MCF 10A (cell line): ENCODE measurements at places on chromosomes 1 and 21. TPM values are rescaled to one million over a fixed set of nuclear protein-coding genes. Genes with fewer than 3 reads are reported as not detected.

GRCh38 chr1:32373996-32374592, 11.8 kb downstream of the TSSK3 start:
- no peaks in the 10 kb centered on the region for H3K27me3 ChIP-seq
- H3K4me3 ChIP-seq, result no peak overlapping the region
- no peak for DNase-seq
- H3K27ac ChIP-seq, result peak overlapping the region; percentile 21

DNA sequence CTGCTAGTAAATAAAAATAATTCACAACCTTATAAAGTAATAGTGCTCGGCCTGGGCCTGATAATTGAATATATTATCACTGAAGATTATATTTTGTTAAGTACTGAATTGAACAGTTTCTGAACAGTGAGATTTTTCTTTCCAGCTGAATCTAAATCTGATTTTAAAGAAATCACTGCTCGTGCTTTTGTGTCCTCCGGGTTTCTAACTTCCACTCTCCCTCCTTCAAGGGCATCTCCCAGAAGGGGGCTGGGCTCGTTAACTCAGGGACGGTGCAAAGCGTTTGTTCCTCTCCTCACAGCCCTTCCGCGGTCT, 823 bp upstream of the KIF1B start:
- H3K27ac ChIP-seq, result peak overlapping the region; percentile 84
- H3K27me3 ChIP-seq, result no peaks in the 10 kb centered on the region
- no peak for DNase-seq

GRCh38 chr21:28018741-28019669, 973.7 kb downstream of the LTN1 start:
- DNase-seq, result peak; percentile 11
- H3K4me1 ChIP-seq, result no peaks in the 10 kb centered on the region
- H3K27me3 ChIP-seq, result no peaks in the 10 kb centered on the region

DNA sequence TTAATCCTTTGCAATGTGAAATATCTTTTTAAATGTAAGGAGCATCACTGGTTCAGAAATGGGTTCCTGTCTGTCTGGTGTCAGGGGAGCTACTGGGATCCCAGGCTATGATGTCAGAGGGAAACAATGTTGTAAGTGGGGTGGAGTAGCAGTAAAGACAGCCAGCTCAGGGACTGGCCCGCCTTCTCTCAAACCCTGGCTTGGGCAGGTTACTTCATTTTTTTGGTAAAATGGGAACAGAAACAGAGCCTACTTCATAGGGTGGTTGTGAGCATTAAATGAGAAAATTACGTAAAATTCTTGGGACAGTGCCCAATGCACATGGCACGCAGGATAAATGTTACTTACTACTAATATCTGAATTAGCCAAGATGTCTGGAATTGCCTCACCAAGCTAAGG, 30.7 kb upstream of the IL20 start:
- H3K27me3 ChIP-seq, result no peaks in the 10 kb centered on the region
- peak; percentile 63 for DNase-seq
- peak overlapping the region; percentile 21 for H3K27ac ChIP-seq
- peaks cover 31% of the 10 kb centered on the region for H3K4me1 ChIP-seq
- no peak overlapping the region for H3K4me3 ChIP-seq

- H3K4me1 ChIP-seq, result peaks cover 13% of the 10 kb centered on the region
- H3K27ac ChIP-seq, result no peak overlapping the region
- DNase-seq, result peak; percentile 25
- H3K4me3 ChIP-seq, result no peak overlapping the region
- no peaks in the 10 kb centered on the region for H3K27me3 ChIP-seq
Measured at GRCh38 chr1:71857862-71858261, 424.5 kb downstream of the NEGR1 start.

GRCh38 chr1:30900931-30901560, 7.5 kb downstream of the SDC3 start:
- H3K4me3 ChIP-seq, result no peak overlapping the region
- no peaks in the 10 kb centered on the region for H3K27me3 ChIP-seq
- H3K27ac ChIP-seq, result no peak overlapping the region
- no peaks in the 10 kb centered on the region for H3K36me3 ChIP-seq

GRCh38 chr1:41447995-41448770, 36.3 kb downstream of the EDN2 start:
- no peaks in the 10 kb centered on the region for H3K27me3 ChIP-seq
- H3K27ac ChIP-seq, result no peak overlapping the region
- no peaks in the 10 kb centered on the region for H3K36me3 ChIP-seq
- no peak for DNase-seq
- H3K4me1 ChIP-seq, result peaks cover 36% of the 10 kb centered on the region
- H3K4me3 ChIP-seq, result no peak overlapping the region

DNA sequence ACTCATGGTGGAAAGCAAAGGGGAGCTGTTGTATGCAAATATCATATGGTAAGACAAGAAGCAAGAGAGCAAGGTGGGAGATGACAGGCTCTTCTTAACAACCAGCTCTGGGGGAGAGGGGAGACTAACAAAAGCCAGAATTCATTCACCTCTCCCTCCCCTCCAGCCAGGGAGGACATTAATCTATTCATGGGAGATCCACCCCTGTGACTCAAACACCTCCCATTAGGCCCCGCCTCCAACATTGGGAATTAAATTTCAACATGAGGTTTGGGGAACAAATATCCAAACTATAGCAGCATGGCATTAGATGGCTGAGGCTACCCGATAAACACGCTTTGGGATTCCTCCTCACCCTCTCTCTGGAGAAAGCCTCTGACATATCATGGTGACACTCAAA, 210.6 kb downstream of the RHOU start:
- peak; percentile 29 for DNase-seq
- H3K4me3 ChIP-seq, result no peak overlapping the region
- peaks cover 22% of the 10 kb centered on the region for H3K27me3 ChIP-seq
- no peaks in the 10 kb centered on the region for H3K4me1 ChIP-seq
- H3K36me3 ChIP-seq, result no peaks in the 10 kb centered on the region

DNA sequence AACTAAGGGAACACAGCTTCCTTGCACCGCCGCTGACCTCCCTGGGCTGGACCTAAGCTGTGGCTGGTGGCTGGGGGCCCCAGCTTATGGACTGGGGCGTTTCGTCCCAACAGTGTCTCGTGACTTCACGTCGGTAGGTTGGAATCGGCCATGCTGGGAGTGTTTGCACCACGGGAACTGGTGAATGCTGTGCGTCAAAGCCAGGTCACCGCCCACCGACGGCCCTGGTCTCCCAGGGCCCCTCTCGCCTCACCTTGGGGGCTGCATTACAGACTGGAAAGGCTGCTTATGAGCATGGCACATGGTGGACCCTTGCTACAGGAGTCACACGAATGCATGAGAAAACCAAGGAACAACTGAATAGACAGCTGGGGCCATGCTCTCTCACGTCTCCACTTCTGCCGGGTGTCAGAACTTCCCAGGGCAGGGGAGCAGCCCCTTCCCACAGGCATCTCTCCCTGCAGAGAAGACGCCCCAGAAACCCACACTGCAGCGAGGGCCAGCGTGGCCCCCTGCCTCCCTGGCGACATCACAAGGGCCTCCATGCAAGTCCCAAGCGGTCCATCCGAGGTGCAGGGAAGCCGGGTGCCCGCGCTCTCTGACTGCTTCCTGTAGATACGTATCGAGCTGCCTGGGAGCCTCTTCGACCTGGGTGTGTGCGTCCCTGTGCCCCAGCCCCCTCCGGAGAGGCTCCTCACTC, 81.7 kb downstream of the SIK1 start:
- H3K4me3 ChIP-seq, result no peak overlapping the region
- no peak for DNase-seq
- peaks cover 8% of the 10 kb centered on the region for H3K4me1 ChIP-seq
- no peak overlapping the region for H3K27ac ChIP-seq

DNA sequence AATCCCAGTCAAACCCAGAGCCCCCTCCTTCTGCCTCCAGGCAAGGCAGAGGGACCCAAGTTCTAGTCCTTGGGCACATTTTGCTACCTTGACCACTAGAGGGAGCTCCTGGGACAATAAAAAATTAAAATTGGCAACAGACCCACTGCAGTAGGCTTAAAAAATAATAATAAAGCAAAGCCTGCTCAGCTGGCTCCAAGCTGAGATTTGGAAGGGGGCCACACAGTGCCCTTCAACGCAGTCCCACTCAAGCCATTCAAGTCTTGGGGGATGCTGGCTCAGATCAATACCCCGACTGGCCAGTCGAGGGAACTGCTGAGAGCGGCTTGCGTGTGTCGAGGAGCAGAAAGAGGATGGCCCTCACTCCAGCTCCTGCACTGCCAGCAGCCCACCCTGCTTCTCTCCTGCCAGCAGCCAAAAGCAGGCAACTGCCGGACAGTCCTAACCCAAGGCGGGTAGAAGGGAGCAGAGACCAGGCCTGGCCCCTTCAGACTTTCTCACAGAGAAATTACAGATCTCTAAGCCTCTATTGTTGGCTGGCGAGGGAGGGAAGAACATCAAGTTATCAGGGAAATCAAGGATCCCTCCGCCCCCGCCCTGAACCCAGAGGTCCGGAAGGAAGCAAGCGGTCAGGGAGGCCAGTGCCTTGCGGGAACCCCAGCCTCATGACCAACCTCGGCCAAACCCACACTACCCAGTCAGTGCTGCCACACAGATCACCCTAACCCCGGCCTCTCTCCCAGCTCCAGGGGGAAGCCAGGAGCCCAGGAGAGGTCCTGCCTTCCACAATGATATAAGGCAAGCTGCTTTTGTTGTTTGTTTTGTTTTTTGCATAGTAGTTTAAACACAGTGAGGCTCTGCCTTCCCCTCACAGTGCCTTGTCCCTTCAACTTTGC, 4.9 kb upstream of the ALDH4A1 start:
- no peaks in the 10 kb centered on the region for H3K27me3 ChIP-seq
- no peak overlapping the region for H3K4me3 ChIP-seq
- DNase-seq, result peak; percentile 69
- peaks cover 7% of the 10 kb centered on the region for H3K4me1 ChIP-seq

DNA sequence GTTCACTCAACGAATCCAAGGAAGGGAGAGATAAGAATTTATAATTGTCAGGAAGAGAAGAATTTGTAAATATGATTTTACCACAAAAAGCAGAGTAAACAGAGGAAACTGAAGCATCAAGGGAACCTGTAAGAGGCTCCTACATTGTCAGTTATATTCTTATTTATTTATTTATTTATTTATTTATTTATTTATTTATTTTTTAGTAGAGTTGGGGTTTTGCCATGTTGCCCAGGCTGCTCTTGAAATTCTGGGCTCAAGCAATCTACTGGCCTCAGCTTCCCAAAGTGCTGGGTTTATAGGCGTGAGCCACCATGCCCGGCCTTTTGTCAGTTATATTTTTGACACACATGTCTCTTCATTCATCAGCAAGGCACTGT, 47.1 kb downstream of the FCRL3 start:
- H3K4me1 ChIP-seq, result no peaks in the 10 kb centered on the region
- no peaks in the 10 kb centered on the region for H3K36me3 ChIP-seq
- H3K4me3 ChIP-seq, result no peak overlapping the region
- no peak for DNase-seq
- peaks cover 93% of the 10 kb centered on the region for H3K27me3 ChIP-seq

- H3K4me1 ChIP-seq, result no peaks in the 10 kb centered on the region
- no peak for DNase-seq
- H3K27me3 ChIP-seq, result no peaks in the 10 kb centered on the region
- H3K27ac ChIP-seq, result no peak overlapping the region
Measured at GRCh38 chr1:44144962-44145756, 3.7 kb upstream of the KLF18 start.

- peaks cover 49% of the 10 kb centered on the region for H3K27me3 ChIP-seq
- H3K36me3 ChIP-seq, result no peaks in the 10 kb centered on the region
- DNase-seq, result no peak
- H3K4me3 ChIP-seq, result no peak overlapping the region
- H3K4me1 ChIP-seq, result no peaks in the 10 kb centered on the region
Measured at GRCh38 chr1:207427832-207428585, 26.1 kb upstream of the CR2 start.

DNA sequence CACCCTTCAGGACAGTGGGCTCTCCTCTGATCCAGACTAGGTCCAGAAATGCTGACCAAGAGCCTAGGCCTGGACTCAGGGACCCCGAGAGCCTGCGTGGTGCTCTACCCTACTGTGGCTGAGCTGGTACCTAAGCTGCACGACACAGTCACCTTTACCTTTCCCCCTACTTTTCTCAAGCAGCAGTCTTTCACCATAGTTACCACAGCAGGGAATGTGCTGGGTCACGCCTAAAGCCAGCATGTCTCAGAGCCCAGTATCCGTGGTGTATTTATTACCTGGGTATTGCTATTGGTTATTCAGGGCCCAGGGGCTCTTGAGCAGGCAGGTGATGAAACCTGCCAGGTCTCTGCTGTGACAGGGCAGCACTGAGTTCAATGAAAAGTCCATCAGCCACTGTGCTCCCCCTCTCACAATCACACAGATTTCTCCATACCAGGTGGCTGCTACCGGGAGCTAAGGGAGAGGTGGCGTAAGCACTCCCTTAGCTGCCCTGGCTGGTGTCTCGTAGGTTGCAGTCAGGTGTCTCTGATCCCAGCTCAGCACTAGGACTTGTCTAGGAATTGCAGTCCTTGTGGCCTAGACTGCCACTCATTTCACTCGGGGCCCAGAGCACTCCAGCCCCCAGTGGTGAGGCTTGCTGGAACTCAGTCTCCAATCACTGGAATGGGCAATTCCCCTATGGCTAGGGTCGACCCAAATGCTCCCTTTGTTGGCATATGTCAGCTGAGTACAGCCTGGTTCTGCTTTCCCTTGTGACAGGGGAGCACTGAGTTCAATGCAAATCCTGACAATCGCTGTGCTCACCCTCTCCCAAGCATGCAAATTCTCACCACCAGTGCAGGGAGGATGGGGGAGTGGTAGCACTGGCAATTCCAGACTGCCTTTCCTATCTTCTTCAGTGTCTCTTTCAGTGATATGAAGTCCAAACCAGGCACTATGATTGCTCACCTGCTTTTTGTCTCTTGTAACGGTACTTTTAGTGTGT, 128.7 kb downstream of the PHTF1 start:
- H3K4me1 ChIP-seq, result no peaks in the 10 kb centered on the region
- no peak for DNase-seq
- no peaks in the 10 kb centered on the region for H3K27me3 ChIP-seq
- no peak overlapping the region for H3K4me3 ChIP-seq

- H3K36me3 ChIP-seq, result no peaks in the 10 kb centered on the region
- no peak for DNase-seq
- H3K4me3 ChIP-seq, result no peak overlapping the region
- no peaks in the 10 kb centered on the region for H3K4me1 ChIP-seq
- H3K27me3 ChIP-seq, result no peaks in the 10 kb centered on the region
Measured at GRCh38 chr1:211210052-211210451, 49.1 kb upstream of the RCOR3 start.

DRAXIN gene
- 0.05 and 0.07 TPM in 2 replicates for total RNA-seq

TRIM67 gene
- not detected in 2 replicates for total RNA-seq

SYCP1 gene
- total RNA-seq, result not detected in 2 replicates

SPATA45 gene
- total RNA-seq, result not detected in 2 replicates
